ENCODE measurements at places on chromosomes 3 and 15. TPM values are rescaled to one million over a fixed set of nuclear protein-coding genes. Genes with fewer than 3 reads are reported as not detected.

Gene CSPG5
- total RNA-seq = 0.37 TPM

Gene HTR3E
- not detected for total RNA-seq

Gene TOP2B
- total RNA-seq = 69.0 TPM

Gene NECTIN3
- total RNA-seq = 50.0 TPM

Gene XPC
- 42.6 TPM for total RNA-seq

Gene ATP13A5
- total RNA-seq = not detected

Gene HPS3
- total RNA-seq = 45.0 TPM

Gene RPL4
- 3,457 TPM for total RNA-seq

Gene ATP10A
- 2.6 TPM for total RNA-seq

Gene COL8A1
- 21.3 TPM for total RNA-seq

Gene BNC1
- 14.3 TPM for total RNA-seq

Gene CCR9
- total RNA-seq = not detected

Gene SLC27A2
- under 0.01 TPM for total RNA-seq

Gene PAQR9
- 0.20 TPM for total RNA-seq

Gene BSN
- under 0.01 TPM for total RNA-seq

Gene COL6A6
- under 0.01 TPM for total RNA-seq

Gene CFAP91
- total RNA-seq = 0.73 TPM

Gene KLHL40
- not detected for total RNA-seq

Gene FYCO1
- 19.1 TPM for total RNA-seq

Gene SLC51B
- not detected for total RNA-seq

Gene CLCN2
- 5.5 TPM for total RNA-seq

Gene HIGD2B
- not detected for total RNA-seq

Gene ANKDD1A
- total RNA-seq = 7.0 TPM

Gene SMCO1
- total RNA-seq = under 0.01 TPM

Gene MINAR1
- 0.73 TPM for total RNA-seq

Gene IGSF10
- under 0.01 TPM for total RNA-seq

Gene XXYLT1
- total RNA-seq = 19.1 TPM

Gene MITF
- total RNA-seq = 6.2 TPM

Gene HDDC3
- total RNA-seq = 15.8 TPM

Gene CCR1
- total RNA-seq = 0.59 TPM

Gene TEX55
- total RNA-seq = not detected

Gene NMNAT3
- 1.1 TPM for total RNA-seq

Gene SLCO2A1
- total RNA-seq = under 0.01 TPM

Gene ADAMTS17
- 0.73 TPM for total RNA-seq

Gene HES1
- total RNA-seq = 0.39 TPM

Gene HERC2
- 47.7 TPM for total RNA-seq

Gene EPHB3
- total RNA-seq = 1.4 TPM

Gene RLBP1
- not detected for total RNA-seq

Gene GOLGA8T
- not detected for total RNA-seq

Gene FAM107A
- total RNA-seq = not detected

Gene CEP63
- total RNA-seq = 7.3 TPM

Gene TMEM207
- not detected for total RNA-seq

Gene MUC4
- total RNA-seq = not detected

Gene SNX22
- total RNA-seq = 0.39 TPM

Gene FANCD2OS
- total RNA-seq = not detected

Gene MAP2K1
- total RNA-seq = 25.6 TPM

Gene NDN
- 76.8 TPM for total RNA-seq

Gene CASR
- not detected for total RNA-seq

Gene CFAP100
- total RNA-seq = not detected

Gene MESP2
- 1.1 TPM for total RNA-seq

Gene ARHGEF3
- total RNA-seq = 2.7 TPM
